Parietal lobe (tissue), 2 donors: ENCODE measurements at places on chromosomes 11 and 22. TPM values are rescaled to one million over a fixed set of nuclear protein-coding genes. Genes with fewer than 3 reads are reported as not detected.

Gene OR10D3
- total RNA-seq, result not detected

Gene DUSP8
- total RNA-seq, result 8.8 TPM

Gene RRM1
- 73.2 TPM for total RNA-seq

Gene TRPT1
- 10.6 TPM for total RNA-seq

Gene H19
- 2.8 TPM for total RNA-seq

Gene KCTD17
- total RNA-seq, result 28.8 TPM

Gene TKFC
- 14.4 TPM for total RNA-seq

Gene KRTAP5-1
- not detected for total RNA-seq

Gene USP28
- total RNA-seq, result 38.2 TPM

Gene IGSF9B
- total RNA-seq, result 13.8 TPM

Gene SLC37A4
- 15.0 TPM for total RNA-seq

Gene MS4A4A
- not detected for total RNA-seq

Gene PAMR1
- total RNA-seq, result 0.94 TPM

Gene IGLL5
- not detected for total RNA-seq

Gene TMPRSS13
- 0.63 TPM for total RNA-seq

Gene PGA5
- total RNA-seq, result not detected

Gene CFAP300
- total RNA-seq, result 2.5 TPM
